ENCODE measurements at places on chromosomes 4 and X. TPM values are rescaled to one million over a fixed set of nuclear protein-coding genes. Genes with fewer than 3 reads are reported as not detected.

PDS5A gene
- 70.5 TPM for polyA plus RNA-seq

- no peak for DNase-seq
Observed at GRCh38 chr4:16801356-16801755, 97.1 kb downstream of the LDB2 start.

ADGRL3 gene
- polyA plus RNA-seq = 24.5 TPM

DNA sequence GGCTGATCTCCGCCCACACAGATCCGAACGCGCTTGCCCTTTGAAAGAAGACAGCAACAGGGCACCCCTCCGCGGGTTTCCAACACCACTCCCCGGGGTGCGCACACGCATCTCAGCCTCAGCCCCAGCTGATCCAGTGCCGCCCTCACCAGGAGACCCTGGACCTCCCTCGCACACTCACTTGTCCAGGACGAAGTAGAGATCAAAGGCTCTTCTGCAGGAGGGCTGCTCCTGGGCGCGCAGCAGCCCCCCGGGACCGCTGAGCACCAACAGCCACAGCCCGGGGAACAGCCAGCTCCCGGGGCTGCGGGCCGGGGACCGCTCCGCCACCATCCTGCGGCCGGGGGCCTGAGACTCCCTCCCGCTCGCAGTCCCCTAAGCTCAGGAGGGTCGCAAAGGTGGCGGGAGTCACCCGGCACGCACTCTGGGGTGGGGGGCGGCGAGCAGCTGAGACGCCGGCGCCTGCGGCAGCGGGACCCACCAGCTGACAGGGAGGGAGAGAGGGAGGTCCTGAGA lies 743 bp downstream of the ANTXR2 start:
- DNase-seq = peak; percentile 31

Measured in right renal cortex interstitium (tissue), 3 donors.